ENCODE measurements at places on chromosomes 4 and X.

- DNase-seq: peak; percentile 61
Observed at GRCh38 chr4:40190880-40191815, 5.7 kb upstream of the RHOH start.

GRCh38 chr4:48269861-48270522 lies 354 bp upstream of the TEC start:
- DNase-seq: peak; percentile 97

- peak; percentile 9 for DNase-seq
Observed at GRCh38 chr4:186669159-186669731, 54.4 kb downstream of the FAT1 start.

DNA sequence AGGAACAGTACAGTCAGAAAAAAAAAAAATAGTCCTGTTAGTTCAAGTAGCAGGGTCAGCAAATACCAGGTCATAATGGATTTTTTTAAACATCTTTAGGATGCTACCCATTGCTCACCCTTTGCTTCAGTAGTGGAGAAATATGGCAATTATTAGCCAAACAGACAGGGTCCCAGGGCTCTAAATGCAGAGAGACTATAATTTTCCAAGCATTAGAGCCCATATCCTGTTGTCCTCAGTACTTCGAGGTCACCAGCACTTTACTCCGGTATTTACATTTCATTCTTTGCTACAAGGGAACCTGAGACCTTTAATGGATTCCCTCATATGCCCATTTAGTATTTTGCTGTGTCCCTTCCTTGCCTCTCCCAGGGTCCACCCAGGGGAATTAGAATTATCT lies 1562.9 kb upstream of the TENM3 start:
- DNase-seq: no peak

DNA sequence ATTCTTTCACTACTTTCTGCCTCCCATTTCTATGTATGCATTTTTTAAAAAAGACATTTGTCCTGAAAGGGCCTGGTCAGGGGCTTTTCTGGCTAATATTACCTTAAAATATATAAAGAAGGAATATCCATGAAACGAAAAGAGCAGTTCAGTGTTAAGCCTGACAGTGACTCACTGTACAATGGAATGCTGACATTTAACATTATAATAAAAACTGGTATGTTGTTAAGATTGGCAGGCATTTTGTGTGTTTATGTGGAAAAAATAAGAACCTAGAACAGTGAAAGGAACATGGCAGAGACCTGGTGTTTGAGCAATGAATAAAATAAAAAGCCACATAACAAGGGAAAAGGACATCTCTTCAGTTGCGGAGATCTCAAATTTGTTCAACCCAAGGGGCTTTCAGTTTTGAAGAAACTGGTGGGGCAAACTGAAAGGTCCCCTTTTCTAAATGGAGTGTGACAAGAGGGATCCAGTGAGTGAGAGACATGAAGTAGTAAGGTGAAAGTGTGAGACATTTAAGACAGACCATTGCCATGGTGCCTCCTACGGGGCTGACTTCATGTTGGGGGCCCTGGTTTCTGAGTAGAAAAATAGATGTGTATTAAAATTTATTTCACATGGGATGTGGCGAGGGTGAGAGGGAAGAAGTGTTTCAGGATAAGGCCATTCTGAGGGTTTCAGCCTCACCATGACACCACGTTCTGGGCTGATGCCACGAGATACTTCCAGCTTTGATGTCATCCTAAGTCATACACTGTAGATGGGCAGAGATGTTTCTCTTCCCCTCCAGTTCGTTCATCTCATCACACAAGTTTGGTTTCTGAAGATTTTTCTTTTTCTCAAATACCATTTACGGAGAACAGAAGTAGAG lies 324.9 kb downstream of the PPP3CA start:
- no peak for DNase-seq

- DNase-seq: no peak
Observed at GRCh38 chr4:53376900-53377299, 541 bp upstream of the FIP1L1 start.

GRCh38 chr4:34633241-34633640 lies 1611.1 kb downstream of the ARAP2 start:
- DNase-seq: no peak

- no peak for DNase-seq
Observed at GRCh38 chr4:76035141-76035540, 729 bp downstream of the CXCL11 start.
